ENCODE measurements at places on chromosomes 12 and 14.
A peak's percentile ranks its signal among the peaks of the same experiment; 100 is the strongest.

- no peak for DNase-seq
Observed at GRCh38 chr14:98456231-98456630, 815.8 kb downstream of the BCL11B start.

DNA sequence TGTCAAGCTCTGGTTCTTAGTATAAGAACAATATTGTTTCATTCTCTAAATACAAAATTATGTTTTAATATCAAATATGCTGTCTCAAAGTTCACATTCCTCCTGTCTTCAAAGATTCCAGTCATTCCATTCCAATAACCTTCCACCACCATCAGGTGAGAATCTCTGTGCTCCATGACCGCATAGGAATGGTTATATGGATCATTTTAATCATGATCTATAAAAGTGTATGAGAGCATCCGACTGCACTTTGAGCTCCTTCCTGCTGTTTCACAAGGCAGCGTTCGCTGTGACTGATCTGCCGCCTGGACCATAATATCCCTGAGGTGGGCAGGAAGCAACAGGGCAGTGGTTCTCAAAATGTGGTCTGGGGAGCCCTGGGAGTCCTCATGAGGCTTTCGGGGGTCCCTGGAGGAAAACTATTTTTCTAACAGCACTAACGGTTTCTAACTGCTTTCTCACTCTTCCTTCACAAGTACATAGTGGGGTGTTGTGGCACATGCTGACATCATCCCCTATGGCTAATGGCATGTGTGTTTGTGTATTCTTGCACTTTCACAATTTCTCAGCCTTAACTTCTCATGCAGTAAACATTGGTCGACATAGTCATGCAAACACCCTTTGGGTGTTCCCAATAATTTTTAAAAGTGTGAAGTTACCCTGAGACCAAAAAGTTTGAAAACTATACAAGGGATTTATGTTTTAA is 137.4 kb downstream of the ANO2 start:
- DNase-seq: no peak

GRCh38 chr12:15596174-15596573 is 193.0 kb downstream of the EPS8 start:
- DNase-seq: no peak

DNA sequence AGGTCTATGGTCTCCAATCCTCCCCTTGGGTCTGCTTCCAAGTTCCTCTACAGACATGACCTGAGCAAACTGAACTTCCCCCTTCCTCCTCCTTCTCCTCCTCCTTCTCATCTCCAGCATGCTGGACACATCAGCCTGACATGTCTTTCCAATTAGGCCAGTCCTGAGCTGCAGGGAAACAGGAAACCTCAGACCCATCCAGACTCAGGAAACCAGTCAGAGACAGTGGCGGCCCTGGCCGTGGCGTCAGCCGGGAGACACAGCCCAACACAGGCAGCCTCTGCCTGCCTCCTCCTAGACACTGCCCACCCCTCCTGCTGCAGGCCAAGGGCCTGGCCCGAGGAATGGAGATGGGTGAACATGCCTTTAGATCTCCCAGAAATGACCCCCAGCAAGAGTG is 468.8 kb downstream of the BCL11B start:
- no peak for DNase-seq

DNA sequence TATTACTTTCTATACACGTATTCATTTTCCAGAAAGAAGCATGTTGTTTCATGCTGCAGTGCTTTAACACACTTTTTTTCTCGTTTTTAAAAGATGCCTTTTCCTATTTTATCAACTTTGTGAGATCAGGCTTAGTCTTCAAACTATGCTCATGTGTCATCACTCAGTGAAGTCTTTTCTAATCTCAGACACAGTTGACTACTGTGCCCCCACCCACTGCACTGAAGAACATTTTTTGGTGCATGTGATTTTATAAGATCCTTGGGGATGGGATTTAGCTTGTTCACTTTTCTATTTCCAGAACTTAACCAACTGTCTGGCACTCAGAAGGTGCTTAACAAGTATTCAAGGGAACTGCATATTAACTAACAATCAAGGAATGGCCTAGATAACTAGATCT is 85.5 kb downstream of the CDK17 start:
- no peak for DNase-seq

DNA sequence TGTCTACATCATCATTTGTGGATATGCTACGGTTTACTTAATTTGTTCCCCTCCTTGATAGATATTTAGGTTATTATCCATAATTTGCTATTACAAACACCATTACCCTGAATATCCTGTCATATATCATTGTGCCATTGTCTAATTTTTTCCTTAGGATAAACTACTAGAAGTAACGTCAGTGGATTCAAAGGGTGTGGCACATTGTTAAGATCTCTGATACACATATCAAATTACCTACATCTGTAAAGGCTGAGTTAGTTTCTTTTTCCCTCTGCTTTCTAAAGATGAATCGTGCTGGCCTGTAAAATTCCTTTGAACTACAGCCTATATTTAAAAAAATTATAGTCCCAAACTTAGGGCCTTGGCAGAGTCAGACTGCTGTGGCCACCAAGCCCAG is 53.9 kb upstream of the STRN3 start:
- DNase-seq: no peak

DNA sequence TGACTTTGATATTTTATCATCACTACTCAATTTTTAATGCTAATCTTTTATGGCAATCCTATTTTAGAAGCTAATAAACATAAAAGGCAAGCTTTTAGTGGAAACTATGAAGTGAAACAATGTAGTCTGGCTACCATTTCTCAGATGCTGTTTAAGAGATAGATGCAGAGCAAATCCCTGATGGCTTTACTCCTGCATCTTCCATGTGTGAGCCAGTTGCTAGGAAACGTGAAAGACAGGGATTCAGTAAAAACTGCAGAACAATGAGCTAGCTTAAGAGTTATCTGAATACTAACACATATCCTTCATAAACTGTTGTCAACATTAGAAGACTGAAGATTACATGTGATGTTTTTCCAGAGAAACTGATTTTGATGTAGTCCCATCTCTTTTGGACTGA is 112.6 kb downstream of the SLC2A13 start:
- no peak for DNase-seq

GRCh38 chr12:70217416-70217815 is 25.8 kb upstream of the CNOT2 start:
- DNase-seq: no peak

GRCh38 chr14:32010604-32011125 is 66.4 kb upstream of the ARHGAP5 start:
- no peak for DNase-seq

DNA sequence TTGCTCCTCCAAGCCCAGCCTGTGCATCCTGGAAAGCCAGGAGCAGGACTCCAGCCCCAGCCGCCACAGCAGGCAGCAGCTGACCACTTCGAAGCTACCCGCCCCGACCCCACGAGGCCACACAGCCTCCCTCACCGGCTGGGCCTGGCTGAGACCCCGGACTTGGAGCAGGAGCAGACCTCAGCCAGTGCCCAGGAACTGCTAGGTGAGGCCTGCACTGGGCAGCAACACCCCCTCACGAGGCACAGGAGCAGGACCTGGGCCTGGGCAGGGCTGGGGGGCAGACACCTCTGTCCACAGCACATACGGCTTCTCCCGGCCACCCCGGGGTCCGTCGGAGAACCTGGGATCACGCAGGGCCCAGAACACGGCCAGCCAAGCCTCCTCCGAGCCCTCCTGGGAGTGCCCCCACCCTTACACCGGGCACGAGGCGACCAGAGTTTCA is 137.4 kb upstream of the C14orf180 start:
- no peak for DNase-seq

DNA sequence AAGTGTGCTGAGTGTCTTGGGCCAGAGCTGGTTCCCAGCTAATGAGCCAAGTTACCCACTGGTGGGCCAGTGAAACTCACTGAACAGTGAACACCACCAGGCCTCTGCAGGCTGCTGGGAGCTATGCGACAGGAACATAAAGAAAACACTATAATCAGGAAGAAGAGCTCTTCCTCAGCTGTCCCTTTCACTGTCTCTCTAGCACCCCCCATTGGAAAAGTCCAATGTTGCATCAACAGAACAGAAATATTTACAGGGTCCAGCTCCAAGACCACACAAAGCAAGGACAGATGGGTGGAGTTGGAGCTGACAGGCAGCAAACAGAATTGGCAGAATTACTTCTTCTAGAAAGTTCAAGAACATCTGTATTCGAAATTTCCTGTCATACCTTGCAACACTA is 903.6 kb upstream of the TMEM132C start:
- DNase-seq: no peak

GRCh38 chr12:90020014-90020413 is 311.4 kb upstream of the ATP2B1 start:
- no peak for DNase-seq

DNA sequence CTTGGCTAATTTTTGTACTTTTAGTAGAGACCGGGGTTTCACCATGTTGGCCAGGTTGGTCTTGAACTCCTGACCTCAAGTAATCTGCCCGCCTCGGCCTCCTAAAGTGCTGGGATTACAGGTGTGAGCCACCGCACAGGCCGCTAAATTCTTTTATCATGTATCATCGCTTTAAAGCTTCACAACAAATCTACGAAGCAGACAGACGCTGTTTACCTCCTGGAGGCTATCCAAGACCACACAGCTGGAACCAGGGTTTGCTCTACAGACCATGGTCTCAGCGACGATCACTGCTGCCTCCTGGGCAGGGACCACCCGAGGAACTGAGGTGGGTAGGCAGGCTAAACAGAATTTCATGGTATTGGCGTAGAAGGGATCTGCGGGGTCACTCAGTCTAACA is 27.2 kb downstream of the KRT80 start:
- DNase-seq: no peak

GRCh38 chr14:72830786-72831594 is 62.9 kb downstream of the DPF3 start:
- DNase-seq: no peak

DNA sequence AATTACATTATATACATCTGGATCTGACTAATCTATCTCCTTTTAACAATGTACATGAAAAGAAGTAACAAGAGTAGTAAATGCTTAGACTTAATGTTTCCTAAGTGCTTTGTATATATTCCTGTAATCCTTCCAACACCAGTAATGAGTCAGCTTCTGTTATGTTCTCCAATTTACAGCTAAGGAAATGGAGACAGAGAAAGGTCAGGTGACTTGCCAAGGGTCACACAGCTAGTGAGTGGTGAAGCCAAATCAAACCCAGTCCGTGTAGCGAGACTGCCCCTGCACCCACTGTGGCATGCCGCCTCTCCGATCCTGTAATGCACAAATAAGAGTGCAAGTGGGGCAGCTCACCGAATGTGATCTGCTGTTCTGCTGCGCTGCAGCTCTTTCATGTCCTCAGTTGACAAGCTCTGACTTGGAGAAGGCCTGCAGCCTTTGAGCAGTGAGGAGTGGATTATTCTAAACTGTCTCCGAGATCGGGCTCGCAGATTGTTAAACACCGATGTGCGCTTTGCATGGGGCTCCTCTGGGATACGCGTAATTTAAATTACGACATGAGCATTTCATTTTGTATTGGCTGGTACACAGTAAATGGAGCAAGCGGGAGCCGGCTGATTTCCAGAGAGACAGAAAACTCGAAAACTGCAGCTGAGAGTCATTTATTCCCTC is 65.1 kb upstream of the KTN1 start:
- peak; percentile 1 for DNase-seq

DNA sequence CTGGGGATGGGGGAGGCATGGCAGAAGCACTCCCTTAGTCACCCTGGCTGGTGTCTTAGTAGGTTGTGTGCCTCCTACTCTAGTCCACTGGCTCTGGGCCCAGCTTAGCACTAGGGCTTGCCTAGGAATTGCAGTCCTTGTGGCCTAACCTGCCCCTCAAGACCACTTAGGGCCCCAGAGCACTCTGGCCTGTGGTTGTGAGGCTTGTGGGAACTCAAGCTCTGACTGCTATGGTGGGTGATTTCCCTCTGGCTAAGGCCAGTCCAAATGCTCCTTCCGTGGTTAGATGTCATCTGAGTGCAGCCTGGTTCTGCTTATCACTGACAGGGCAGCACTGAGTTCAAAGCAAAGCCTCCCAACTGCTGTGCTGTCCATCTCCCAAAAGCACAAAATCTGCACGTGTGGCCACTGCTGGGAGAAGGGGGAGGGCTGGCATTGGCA is 20.2 kb downstream of the FGD4 start:
- DNase-seq: no peak

- DNase-seq: no peak
Observed at GRCh38 chr12:50991291-50991690, 34.9 kb downstream of the SLC11A2 start.

- no peak for DNase-seq
Observed at GRCh38 chr14:29846339-29847055, 81.2 kb downstream of the PRKD1 start.

GRCh38 chr14:42671636-42672035 is 1065.0 kb downstream of the LRFN5 start:
- DNase-seq: no peak

- no peak for DNase-seq
Observed at GRCh38 chr14:52063052-52063462, 5.8 kb downstream of the NID2 start.

DNA sequence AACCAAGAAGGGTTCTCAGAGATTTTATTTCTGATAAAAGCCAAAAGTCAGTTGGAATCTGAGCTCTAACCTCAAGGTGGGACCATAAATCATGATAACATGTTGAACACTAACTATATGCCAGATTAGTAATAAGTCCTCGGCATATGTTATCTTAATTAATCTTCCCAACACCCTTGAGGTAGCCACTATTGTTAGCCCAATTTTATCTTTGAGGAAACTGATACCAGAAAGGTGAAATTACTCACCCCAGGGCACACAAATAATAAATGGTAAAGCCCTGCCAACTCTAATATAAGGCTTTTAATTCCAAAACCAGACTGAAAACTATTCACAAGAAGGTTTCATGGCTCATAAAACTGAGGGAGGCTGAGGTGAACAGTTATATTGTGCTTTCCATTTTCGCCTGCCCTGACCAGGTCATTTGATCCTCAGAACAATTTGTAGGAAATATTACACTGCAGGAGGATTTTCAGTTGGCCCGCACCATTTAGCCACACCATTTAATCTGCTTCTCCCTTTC is 16.1 kb upstream of the NUAK1 start:
- DNase-seq: no peak

DNA sequence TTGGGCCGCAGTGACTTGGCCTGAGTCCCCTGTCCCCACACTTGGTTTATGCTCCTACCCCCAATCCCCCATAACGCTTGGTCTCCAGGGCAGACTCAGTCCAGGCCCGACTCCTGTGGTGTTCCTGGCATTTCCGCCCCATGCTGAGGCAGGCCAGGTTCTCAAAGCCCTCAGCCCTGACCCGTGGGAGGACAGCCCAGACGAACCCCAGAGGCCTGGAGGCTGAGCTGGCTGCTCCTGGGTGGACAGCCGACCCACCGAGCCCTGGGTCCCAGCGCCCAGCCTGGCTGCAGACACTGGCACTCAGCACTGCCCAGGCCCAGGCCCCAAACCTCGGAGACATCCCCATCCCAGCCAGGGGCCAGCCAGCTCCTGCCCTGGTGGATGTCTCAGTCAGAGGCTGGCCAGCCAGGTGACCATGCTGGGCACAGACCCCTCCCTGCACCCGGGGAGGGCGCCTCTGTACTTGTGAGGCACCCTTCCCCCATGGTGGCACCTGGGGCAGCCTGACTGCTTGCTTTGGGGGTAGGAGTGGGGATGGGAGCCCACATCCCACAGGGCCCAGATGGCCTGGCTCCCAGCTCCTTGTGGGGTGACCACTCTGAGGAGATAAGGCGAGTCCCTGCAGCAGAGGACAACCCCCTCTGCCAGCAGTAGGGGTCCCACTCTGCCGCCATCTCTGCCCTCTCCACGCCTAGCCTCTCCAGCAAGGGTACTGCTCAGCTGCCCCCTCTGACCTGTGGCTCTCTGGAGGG is 1.4 kb downstream of the PLD4 start:
- no peak for DNase-seq

Measured in hypothalamus (tissue), 51 donors.